ENCODE measurements at places on chromosomes 6 and 20.

GRCh38 chr6:122619309-122619708 is 9.1 kb downstream of the PKIB start:
- DNase-seq: no peak

GRCh38 chr6:122079916-122080315 is 319.5 kb upstream of the HSF2 start:
- DNase-seq: no peak

DNA sequence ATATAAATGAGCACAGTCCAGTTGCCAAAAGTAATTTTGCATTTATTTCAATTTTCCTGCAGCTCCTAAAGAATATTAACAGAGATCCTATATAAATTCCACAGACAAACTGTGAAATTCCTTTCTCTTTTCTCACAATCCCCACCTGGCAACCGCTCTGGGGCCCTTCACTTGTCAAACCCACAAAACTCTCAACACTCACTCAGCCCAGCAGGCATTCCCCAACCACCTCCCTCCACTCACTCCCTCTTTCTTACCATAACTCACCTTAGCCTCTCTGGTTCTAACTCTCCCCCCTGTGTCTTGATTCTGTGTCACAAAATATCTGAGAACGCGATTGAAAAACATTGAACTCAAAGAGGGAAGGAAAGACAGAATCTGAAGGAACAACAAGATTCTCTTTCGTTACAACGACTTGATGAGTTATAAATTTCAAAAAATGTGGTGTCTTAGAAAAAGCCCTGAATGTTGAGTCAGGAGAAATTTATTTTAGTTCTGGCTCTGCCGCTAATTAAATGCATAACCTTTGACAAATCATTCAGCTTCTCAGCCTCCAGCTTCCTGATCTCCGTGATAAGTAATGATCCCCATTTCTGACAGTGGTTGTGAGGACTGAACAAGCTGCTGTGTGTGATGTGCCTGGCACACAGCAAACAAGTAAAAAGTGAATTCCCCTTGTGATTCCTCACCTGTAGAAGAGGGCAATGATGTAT is 87.9 kb downstream of the UNC5CL start:
- DNase-seq: no peak

DNA sequence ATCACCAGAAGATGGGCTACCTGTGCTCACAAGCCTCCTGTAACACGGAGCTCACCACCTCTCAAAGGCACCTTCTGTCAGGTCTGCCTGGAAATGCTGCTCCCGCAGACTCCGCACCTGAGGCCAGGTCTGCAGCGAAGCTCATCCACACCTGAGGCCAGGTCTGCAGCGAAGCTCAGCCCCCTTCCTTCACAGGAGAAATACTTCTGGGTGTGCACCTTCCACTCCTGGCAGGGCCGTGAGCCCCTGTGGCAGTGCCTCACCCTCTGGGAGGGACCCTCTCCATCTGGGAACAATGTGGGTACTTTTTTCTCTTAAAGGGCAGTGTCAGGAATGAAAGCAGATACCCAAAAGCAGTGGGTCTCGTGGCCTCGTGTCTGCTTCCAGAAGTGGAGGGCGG is 1.4 kb upstream of the SLCO4A1 start:
- DNase-seq: no peak

DNA sequence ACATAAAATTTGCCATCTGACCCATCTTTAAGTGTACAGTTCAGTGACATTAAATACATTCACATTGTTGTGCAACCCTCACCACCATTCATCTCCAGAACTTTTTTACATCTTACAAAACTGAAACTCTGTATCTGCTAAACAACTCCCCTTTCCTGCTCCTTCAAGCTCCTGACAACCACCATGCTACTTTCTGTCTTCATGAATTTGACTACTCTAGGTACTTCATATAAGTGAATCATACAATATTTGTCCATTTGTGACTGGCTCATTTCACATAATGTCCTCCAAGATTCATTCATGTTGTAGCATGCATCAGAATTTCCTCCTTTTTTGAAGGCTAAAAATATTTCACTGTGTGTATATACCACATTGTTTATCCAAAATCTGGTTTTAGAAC is 86.9 kb upstream of the SMLR1 start:
- DNase-seq: no peak

- DNase-seq: no peak
Measured at GRCh38 chr20:46131396-46131795, 13.3 kb downstream of the CD40 start.

DNA sequence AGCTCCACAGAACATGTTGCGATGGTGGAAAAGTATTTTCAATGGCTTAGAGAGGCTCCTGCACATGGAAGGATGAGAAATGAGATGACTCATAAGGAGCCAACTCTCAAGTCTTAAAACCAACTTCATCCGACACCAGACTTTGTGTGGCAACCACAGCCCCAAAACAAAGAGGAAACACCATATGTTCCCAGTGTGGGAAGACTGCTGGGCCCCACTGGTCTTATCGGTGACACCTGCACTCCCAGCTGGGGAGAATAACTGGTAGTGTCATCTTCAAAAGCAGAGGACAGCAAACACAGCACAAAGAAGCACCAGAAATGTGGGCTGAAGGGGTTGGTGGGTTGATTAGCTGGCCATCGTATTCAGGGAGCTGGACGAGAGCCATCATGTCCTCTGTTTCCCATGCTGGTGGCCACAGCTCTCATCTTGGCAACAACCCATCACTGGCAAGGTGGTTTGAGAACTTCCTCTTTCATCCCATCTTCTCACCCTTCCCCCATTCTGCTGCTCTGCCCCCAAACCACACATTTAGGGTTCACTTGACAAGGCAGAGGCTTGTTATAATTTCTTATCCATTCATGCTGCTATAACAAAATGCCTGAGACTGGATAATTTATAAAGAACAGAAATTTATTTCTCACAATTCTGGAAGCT is 46.0 kb upstream of the TASP1 start:
- DNase-seq: no peak

DNA sequence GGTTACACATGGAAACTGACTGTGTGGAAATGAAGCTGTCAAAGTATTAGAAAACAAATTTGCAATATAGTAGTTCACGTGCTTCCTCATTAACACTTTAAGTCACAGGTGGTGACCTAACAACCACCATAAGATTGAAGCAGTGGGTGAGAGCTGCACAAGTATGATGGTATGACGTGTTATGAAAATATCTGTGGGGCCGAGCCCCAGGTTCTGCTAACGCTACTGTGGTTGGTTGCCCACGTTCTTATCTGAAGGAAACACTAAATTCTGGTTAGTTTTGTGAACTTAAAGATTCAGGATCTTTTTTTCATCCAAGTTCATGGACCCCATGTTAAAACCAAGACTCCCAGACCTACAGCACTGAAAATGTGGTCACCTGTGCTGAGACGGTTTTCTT is 243.0 kb upstream of the RIN2 start:
- no peak for DNase-seq

- DNase-seq: no peak
Measured at GRCh38 chr6:35719830-35720733, 16.8 kb upstream of the ARMC12 start.

DNA sequence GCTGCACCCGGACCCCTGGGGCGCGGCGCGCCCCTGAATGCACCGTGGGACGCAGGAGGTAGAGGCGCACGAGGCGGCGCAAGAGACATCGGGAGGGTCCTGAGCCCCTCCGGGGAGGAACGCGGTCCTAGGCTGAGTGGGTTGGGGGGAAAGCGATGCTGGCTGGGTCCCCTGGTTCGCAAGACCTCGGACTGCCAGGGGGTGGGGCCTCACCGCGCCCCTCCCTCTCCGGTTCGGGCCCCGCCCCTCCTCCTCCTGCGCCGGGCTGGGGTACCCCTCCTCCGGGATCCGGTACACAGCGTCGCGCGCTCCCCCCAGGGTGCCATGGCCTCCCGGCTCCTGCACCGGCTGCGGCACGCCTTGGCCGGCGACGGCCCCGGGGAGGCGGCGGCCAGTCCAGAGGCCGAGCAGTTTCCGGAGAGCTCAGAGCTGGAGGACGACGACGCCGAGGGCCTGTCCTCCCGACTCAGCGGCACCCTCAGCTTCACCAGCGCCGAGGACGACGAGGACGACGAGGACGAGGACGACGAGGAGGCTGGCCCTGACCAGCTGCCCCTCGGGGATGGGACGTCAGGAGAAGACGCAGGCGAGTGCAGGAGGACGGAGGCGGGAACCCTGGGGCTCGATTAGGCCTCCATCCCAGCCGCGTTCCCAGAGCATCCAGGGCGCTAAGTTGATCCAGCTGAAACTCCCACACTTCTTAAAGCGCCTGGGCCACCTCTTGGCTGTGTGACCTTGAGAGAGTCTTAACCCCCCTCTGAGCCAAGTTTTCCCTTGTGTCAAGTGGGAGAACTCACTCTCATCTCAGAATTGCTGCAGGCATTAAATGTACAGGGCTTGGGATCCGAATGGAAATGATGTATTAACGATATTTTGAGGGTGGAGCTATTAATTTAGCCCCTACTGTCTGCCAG is 541 bp downstream of the SNX21 start:
- DNase-seq: no peak

DNA sequence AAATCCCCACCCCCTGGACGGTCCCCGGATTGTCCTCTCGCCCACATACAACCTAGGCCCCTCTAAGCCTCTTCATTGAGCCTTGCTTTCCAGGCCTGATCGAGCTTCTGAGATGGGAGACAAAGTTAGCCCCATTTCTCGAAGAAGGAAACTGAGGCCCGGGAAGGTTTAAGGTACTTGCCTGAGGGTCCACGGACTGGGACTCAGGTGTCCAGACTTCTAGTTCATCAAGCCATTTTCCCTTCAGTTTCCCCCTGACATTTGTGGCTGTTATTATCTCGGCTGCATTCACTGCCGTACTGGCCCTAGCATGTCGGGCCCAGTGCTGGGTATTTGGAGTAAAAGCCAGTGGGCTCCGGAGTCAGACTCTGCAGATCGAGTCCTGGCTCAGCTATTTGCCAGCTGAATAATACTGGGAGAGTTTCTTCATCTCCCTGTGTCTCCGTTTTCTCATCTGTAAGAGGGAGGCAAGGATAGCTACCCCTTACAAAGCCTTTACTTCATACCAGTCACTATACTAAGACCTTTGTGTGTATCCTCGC is 633 bp downstream of the RPRD1B start:
- DNase-seq: no peak

GRCh38 chr6:131067521-131067920 is 4.5 kb upstream of the EPB41L2 start:
- DNase-seq: no peak

DNA sequence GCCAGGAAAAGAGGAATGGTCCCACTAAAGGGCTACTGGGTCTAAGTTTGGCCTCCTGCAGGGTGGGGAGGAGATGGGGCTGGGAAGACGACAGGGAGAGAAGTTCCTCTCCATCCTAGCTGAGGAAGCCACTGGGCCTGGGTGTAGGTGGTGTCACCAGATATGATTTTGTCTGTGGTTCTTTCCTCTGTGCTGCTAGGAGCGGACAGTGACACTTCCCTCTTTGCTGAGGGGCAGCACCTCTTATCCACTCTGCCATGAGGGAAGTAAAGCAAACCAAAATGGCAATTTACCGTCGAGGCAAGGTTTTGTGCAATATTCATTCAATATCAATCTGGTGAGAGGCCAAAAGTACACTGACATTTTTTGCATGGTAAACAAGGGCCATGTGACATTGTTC is 33.0 kb upstream of the NR2E1 start:
- no peak for DNase-seq

DNA sequence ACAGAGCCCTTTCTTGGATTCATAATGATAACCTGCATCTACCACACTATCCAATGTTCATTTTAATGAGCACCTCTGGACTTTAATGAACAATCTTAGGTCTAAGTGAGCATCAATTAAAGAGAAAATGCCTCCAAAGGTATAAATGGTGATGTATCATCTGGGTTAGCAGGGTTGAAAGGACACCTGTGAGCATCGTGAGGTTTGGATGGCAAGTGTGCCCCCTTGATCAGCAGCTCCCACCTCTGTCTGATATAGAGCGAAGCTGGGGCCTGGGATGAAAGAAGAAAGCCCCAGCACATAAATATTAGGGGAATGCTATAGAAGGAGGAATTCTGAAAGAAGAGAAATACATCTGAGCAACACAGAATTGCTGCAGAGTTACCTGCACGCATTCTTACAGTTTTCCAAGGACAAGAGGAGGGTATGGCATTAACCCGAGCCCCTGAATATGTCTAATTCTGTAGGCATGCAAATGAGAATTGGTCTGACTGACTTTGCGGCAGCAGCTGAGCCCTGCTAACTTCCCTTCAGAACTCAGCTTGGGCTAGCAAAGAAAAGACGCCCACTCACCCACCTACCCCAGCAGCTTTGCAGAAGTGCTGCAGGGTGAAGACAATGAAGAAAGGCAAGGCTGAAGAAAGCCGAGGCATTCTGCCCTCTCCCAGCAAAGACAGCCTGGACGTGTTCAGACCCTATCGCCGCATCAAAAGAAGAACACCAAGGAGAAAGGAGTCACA is 136.2 kb downstream of the GMPR start:
- DNase-seq: no peak

DNA sequence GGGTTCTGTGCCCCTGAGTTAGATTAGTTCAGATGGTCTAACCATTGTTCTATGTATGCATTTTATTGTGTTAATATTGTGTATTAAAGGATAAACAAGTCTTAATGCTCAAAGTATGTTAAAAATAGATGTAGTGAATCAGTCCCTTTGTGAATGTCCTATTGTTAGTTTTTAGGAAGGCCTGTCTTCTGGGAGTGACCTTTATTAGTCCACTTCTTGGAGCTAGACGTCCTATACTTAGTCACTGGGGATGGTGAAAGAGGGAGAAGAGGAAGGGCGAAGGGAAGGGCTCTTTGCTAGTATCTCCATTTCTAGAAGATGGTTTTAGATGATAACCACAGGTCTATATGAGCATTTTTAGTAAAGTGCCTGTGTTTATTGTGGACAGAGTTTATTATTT is 12.3 kb upstream of the HMGN4 start:
- DNase-seq: no peak

- DNase-seq: no peak
Measured at GRCh38 chr6:168609026-168609685, 168.2 kb downstream of the SMOC2 start.

DNA sequence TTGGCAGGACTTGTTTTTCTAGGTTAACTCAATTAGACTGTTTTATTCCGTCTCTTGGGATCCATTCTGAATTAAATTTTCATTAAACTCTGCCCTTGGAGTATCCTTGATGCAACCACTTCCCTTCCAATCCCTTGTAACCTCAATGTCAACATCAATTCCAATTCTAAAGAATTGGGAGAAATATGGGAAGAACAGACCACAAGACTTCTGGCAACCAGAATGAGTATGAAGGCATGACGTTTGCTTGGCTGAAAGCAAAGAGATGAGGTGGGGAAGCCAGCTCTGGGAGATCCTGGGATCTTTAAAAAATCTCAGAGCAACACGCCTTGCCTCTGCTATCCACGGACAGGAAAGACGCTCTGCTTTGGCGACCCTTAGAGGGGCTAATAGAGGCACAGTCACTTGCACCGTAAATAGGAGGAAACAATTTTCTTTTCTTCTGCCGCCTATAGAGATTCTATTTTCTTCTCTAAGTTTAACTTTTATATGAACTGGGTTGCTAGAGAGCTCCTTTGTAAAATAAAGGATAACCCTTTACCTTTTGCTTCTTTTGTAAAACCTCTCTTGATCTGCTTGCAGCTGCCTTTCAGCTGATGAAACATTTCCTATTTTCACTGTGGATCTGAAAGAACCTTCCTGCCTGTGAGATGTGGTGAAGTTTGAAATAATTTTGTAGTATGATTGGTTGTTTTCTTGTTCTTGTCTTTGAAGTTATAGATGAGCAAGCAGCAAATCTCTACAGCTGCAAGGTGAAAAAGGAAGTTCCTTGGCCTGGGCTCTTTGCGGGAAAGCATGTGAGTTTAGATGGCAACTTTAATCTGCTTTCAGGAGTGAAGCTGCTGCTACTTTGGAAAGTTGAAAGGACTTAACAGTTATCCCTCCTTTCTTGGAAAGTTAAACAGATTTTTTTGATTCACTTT is at the start of gene ASIP:
TSS of gene ASIP (plus strand) at position 731 of the 923 bp plus-strand sequence. CDS start 18,952 bp downstream, outside the sequence.
- no peak for DNase-seq
